HCT116 (cell line): ENCODE measurements at places on chromosomes 4 and X. TPM values are rescaled to one million over a fixed set of nuclear protein-coding genes. Genes with fewer than 3 reads are reported as not detected.

Gene DRD5
- not detected for total RNA-seq

Gene F8A2
- total RNA-seq: not detected

Gene SRD5A3
- 19.9 TPM for total RNA-seq

Gene CDKN2AIP
- 6.4 TPM for total RNA-seq

Gene CHRNA9
- total RNA-seq: not detected
